ENCODE measurements at places on chromosomes 2 and 18.

GRCh38 chr18:49613641-49614151 is 51.8 kb downstream of the LIPG start:
- no peak for DNase-seq

DNA sequence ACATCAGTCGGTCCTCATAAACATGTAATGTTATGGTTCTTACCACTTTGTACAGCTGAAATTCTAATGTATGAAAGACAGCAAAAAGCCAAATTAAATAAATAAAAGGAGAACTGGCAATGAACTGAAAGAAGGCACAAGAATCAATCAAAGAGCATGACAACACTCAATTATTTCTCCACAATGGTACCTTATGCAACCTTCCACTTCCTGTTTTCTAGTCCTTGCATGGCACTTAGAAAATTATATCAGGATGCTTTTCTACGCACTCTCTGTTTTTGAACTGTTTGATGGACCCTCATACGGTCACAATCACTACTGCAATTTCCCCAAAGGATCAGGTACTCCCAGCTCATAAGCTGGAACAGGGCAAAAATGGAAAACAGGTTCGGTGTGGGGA is 81.6 kb downstream of the EPB41L3 start:
- no peak for DNase-seq

DNA sequence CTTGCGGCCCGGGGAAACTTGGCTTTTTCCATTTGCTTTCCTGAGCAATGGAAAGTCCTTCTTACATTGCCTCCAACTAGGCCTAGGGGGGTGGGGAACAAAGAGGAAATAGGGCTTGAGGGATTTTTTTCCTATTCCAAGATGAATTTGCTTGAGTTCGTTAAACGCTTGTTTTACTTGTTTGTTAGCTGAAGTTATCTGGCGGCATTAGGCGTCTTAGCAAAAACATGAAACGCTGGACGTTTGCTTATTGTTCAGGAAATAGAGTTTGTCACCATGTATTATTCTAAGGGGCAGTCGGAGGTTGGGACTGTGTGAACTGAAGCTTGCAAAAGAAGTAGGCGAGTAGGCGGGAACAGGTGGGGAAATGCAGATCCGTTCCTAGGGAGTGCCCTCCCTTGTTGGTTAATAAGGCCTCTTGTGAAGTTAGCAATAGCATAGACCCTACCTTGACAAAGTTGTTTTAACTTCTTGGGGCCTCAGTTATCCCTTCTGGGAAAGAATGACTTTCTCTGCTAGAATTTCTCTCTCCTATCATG is 1.9 kb downstream of the CABLES1 start:
- DNase-seq, result no peak

GRCh38 chr2:208127090-208127489 is 2.5 kb downstream of the CRYGC start:
- DNase-seq, result no peak

GRCh38 chr2:172350839-172351479 is 76.4 kb upstream of the ITGA6 start:
- no peak for DNase-seq

- no peak for DNase-seq
Measured at GRCh38 chr2:130769343-130769907, 14.1 kb downstream of the AMER3 start.

DNA sequence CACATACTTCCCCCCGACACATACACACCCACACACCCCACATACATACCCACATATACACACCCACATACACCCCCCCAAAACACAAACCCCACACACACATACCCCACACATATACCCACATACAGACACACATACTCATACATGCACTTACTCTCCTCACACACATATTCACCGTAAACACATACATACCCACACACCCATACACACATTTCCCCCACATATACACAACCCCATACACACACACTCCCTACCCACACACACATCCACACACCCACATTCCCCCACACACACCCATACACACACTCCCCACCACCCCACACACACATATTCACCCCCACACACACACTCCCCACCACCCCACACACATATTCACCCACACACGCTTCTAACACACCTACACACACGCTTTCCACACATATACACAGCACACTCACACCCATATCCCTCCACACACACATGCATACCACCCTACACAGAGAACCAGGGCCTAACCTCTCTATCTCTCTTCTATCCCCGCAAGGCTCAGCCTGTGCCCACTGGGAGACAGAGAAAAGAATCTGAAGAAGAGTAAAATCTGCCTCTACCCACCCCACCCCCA is 182.4 kb upstream of the ETAA1 start:
- DNase-seq, result no peak
